ENCODE measurements at places on chromosomes 4 and X.

DNA sequence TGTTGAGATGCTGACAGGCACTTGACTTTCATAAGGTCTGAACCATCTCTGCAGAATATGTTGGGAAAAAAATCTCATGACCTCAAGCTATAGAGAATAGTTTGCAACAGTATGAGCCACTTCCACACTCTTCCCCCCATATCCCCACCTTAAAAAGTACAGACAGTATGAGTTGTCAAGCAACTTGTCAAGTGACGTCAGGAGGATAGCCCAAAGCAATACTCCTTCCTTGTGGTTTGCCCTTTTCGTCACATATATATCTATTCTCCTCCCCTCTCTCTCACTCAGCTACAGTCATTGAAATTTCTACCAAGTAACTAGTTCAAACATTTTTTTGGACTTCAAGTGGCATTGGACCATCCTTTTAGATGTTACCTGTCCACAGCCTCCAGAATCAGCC lies 67.7 kb downstream of the MCF2 start:
- no peak for DNase-seq

- no peak for DNase-seq
Observed at GRCh38 chr4:125948021-125948420, 633.3 kb downstream of the FAT4 start.

- DNase-seq, result no peak
Observed at GRCh38 chr4:26171941-26172340, 148.9 kb upstream of the RBPJ start.

- no peak for DNase-seq
Observed at GRCh38 chrX:74234818-74235217, 69.2 kb upstream of the ZCCHC13 start.

DNA sequence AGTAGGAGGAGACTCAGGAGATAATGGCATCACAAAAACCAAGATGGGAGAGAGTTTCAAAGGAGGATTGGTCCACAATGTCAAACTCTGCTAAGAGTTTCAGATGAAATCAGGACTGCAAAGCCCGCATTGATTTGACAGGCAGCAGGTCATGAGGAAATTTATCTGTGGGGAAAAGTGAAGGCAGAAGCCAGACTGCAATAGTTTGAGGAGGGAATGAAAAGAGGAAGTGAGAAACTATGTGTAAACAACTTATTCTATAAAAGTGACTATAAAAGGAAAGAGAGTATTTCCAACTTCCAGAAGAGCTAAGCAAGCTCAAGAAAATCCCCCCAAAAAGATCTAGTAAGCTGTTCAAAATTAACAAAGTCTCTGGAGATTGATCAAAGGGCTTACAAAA lies 66.3 kb upstream of the DGKK start:
- no peak for DNase-seq

DNA sequence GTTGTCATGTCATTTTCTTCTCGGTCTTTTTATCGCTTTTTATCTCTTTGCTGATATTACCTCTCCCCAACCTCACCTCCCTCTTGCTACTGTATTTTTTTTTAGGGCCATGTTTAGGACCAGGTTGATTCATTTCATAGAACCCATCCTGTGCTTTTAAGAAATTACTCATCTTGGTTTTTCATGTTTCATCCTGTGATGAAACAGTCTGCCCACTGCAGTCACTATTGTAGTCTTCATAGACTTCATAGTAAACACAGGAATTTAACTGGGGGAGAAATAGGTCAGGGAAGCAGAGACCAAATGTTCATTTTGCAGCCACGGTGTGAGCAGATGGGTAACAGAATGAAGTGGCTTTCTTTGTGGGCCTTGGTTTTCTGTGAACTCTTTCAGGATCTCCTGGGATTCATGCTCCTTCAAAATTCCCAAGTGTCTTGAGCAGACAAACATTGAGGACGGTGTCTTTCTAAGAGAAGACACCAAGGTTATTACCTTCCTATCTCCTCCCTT lies 161.8 kb downstream of the NAA11 start:
- DNase-seq, result no peak

GRCh38 chr4:87975466-87975865 lies at the start of gene SPP1:
SPP1 (plus strand) TSS chr4:87975714; CDS start chr4:87976896, 1,182 bp downstream.
- DNase-seq, result no peak

DNA sequence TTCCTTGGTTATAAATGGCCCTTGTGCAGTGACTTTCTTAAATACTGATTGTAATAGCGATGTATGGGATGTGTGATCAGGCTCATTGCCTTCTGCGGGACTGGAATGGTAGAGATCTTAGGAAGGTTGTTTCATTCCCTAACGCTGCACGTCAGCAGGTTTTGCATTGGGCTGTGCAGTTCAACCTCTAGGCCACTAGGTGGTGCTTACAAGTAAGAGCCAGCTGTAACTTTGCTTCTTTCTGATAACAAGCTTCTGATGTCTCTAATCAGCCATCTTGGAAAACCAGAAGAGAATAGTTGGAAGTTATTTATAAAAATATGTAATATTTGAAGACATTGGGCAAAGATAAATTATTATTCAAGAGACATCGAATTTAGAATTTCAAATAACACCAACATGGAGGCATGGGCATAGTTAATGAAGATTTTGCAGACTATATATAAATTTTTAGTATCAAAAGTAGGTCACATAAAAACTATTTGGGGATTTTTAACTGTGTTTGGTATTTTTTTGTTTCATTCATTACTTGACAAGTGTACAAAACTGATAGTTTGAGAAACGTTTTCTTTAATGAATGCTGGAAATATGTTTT lies 339.7 kb upstream of the PCDH7 start:
- DNase-seq, result peak; percentile 2

GRCh38 chr4:159950707-159951106 lies 847.8 kb downstream of the RAPGEF2 start:
- no peak for DNase-seq

GRCh38 chr4:103158760-103159159 lies 39.4 kb downstream of the CENPE start:
- no peak for DNase-seq

GRCh38 chr4:170058826-170059225 lies 30.9 kb downstream of the AADAT start:
- no peak for DNase-seq

DNA sequence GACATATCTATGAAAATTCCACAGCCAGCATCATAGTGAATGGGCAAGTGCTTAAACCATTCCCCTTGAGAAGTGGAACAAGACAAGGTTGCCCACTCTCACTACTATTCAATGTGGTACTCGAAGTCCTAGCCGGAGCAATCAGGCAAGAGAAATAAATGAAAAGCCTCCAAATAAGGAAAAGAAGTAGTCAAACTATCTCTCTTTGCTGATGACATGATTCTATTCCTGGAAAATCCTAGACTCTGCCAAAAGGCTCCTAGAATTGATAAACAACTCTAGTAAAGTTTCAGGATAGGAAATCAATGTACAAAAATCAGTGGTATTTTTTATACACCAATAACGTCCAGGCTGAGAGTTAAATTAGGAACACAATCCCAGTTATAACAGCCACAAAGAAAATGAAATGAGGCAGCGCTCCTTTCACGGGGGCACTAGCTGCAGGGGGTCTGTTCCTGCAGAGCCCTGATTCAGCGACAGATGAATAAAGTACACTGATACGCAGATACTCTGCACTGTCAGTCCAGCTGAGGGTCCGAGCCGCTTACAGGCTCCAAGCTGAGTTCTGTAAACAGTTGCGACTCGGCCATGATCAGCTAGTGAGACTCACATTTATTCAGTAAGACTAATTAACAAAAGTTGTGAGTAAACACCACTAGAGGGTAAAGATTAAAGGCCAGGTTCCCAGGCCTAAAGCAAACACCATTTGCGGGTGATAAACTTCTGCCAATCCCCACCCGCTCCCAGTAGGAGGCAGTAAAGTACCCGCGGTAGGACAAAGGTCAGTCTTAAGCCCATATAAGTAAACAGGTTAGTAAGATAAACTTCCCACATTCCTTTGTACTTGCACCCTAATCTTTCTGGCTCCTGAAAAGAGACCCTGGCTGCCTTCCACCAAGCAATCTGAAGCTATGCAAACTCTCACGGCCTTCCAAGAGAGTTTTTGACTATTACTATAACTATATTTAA lies 290.6 kb upstream of the GRID2 start:
- DNase-seq, result no peak

DNA sequence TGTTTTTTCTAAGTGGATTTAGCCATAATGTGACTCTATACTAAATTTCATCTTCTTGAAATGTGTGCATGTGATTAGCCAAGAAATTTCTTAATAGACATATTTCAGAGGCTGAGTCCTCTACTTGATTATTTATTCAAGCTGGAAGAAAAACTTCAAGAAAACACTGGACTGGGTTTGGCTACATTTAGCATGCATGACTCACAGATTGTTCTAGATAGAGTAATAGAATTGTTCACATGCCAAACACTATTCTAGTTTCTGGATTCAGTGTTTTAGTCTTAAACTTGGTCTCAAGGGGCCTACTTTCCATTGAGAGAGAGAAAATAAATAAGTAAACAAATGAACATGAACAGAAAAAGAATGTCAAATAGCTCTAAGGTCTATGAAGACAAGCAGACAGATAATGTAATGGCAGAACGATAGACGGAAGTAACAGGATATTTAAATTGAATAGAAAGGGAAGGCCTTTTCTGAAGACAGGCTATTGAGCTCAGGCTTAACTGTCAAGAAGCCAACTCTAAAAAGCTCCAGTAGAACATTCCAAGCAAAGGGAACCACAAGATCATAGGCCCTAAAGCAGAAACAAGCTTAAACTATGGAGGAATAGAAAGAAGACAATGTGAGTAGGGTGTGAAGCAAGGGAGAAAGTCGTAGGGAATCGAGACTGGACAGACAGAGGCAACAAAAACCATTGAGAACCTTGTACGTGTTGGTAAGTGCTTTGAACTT lies 104.6 kb downstream of the TMEM144 start:
- no peak for DNase-seq

DNA sequence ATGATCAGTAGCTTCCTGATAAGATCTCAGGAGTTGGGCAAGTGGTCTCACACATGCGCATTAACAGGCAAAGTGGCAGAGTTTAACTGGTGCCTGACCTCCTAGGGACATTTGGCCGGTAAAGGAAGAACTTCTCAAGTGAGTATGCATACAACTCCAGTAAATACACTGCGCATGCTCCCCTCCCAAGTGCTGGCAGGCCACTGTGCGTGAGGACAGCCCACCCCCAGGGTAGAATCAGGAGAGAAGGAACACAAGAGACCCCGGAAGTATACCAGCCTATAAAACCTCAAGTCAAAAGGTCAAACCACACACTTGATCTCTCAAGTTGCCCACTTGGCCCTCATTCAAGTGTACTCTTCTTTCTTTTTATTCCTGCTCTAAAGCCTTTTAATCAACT lies 225.5 kb upstream of the ANKRD50 start:
- no peak for DNase-seq

DNA sequence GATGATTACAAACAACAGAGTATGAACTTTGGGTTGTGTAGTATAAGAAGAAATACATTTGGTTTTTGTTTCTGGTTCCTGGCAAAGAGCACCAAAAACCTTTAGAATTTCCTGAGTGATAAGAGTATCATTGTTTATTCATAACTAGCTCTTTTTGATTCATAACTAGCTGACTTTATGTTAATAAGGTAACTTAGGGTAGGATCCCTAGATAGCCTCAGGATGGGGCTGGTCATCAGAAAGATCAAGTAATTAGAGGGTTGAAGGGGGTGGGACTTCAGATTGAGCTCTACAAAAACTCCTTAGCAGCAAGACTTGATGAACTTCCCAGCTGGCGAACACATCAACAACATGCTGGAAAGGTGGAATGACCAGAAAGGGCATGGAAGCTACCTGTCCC lies 166.5 kb downstream of the SCFD2 start:
- DNase-seq, result no peak

GRCh38 chr4:9804918-9805317 lies 23.5 kb downstream of the DRD5 start:
- DNase-seq, result no peak

DNA sequence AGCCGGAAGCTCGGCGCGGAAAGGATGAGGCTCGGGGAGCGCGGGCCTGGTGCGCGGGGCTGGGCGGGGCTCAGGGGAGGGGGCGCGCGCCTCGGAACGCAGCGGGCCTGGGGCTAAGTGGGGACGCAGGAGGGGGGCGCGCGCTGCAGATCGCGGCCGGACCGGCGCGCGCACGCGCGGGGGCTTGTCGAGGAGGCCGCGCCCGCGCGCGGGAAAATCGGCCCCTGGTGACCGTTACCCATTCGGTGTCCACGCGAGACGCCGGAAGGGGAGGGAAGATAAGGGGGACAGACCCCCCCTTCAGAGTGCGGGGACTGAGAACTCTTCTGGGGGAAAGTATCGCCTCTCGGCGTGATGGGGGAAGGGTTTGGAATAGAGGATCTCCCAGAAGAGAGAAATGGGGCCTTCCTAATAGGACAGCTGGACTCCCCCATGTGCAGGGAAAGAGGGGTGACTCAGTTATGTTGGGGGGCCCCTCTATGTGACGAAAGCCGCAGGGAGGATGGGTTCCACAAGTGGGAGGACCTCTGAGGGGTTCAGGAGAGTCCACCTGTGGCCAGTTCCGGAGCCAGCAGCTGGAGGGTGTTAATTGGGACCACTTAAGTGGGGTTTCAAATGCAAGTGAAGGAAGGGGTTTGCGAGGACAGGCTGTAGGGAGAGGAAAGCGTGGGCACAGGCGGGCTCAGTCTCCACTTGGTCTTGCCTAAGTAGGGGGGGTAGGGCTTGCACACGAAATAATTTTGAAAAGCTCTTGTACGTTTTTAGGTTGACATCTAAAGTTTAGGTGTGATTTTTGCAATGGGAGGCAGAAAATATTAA lies 584 bp downstream of the SUV39H1 start:
- DNase-seq, result peak; percentile 27

DNA sequence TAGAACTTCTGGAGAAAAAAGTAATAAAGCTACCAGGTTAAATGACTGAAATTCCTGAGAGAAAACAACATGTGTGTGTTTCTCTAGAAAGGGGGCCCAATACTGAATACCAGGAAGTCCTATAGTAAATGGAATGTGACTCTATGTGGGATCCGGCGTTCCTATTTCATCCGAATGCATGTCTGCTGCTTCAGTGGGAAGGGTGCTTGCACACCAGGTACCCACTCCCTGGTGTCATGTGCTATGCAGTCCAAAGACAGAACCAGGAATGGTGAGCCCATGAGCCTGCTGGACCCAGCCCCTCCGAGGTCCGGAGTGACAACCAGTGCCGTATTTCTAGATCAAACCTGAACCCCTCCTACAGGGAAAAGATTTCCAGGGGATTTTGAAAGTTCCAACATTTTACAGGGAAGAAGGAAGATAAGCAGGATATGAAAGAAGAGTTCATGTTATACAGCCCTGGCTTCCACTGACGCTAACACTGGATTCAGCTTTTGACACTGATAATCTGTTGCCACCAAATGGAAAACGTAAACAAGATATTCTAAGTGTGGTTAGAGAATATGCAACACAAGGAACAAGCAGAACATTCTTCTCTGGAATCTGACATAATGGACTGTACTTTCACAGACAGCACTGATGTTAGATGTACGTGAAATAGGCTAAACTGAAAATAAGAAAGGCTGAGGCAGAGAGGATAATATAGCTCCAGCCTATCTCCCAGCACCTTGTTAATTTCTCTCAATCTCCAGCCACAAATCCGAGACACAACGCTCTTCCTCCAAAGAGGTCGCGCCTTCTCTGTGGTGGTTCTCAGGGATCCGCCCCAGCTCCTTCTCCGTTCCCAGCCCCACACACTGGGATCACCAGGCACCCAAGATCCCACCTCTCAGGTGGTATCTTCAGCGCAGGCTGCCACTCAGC lies 725 bp upstream of the CXCL1 start:
- DNase-seq, result no peak
